Tracheal epithelial cell (primary cell): ENCODE measurements at places on chromosomes 6 and 20. TPM values are rescaled to one million over a fixed set of nuclear protein-coding genes. Genes with fewer than 3 reads are reported as not detected.

The BEND3 gene
- 5.5 and 6.0 TPM in 2 replicates for total RNA-seq

The C6orf15 gene
- 1.2 TPM in 1 of 2 replicates, not detected in the other for total RNA-seq

The ASIP gene
- total RNA-seq: not detected in 2 replicates

The GDAP1L1 gene
- not detected in 2 replicates for total RNA-seq

The TCP11 gene
- total RNA-seq: not detected in 2 replicates

The SAMD5 gene
- 0.48 and 2.1 TPM in 2 replicates for total RNA-seq

The SYNGAP1 gene
- total RNA-seq: 1.4 and 2.1 TPM in 2 replicates

The FILIP1 gene
- total RNA-seq: under 0.01 TPM in 2 replicates

The TFAP2D gene
- total RNA-seq: not detected in 2 replicates

The TGM2 gene
- 2.6 and 67.5 TPM in 2 replicates for total RNA-seq

The EPPIN gene
- total RNA-seq: not detected in 2 replicates

The UBE2C gene
- total RNA-seq: 1.3 and 3.6 TPM in 2 replicates

The TTK gene
- 0.64 and 2.9 TPM in 2 replicates for total RNA-seq

The FAM229B gene
- total RNA-seq: 7.2 and 12.1 TPM in 2 replicates

The LYRM4 gene
- 17.9 and 26.5 TPM in 2 replicates for total RNA-seq

The SIM1 gene
- total RNA-seq: 0.72 TPM in 1 of 2 replicates, not detected in the other

The TRAPPC3L gene
- total RNA-seq: not detected in 2 replicates

The GGTLC1 gene
- not detected in 2 replicates for total RNA-seq

The ENPP5 gene
- total RNA-seq: 1.1 and 2.7 TPM in 2 replicates

The CLIC5 gene
- total RNA-seq: 0.72 TPM in 1 of 2 replicates, not detected in the other

The PLCB1 gene
- total RNA-seq: 0.24 and 2.8 TPM in 2 replicates

The KCNK17 gene
- not detected in 2 replicates for total RNA-seq
